ENCODE measurements at places on chromosomes 13 and 19.
A peak's percentile ranks its signal among the peaks of the same experiment; 100 is the strongest.

GRCh38 chr13:53342623-53343360 lies 314.2 kb downstream of the OLFM4 start:
- DNase-seq = no peak

GRCh38 chr19:41449079-41449864 lies 6.3 kb downstream of the ERICH4 start:
- DNase-seq = peak; percentile 45

- no peak for DNase-seq
Measured at GRCh38 chr13:39881887-39882286, 226.4 kb downstream of the COG6 start.

DNA sequence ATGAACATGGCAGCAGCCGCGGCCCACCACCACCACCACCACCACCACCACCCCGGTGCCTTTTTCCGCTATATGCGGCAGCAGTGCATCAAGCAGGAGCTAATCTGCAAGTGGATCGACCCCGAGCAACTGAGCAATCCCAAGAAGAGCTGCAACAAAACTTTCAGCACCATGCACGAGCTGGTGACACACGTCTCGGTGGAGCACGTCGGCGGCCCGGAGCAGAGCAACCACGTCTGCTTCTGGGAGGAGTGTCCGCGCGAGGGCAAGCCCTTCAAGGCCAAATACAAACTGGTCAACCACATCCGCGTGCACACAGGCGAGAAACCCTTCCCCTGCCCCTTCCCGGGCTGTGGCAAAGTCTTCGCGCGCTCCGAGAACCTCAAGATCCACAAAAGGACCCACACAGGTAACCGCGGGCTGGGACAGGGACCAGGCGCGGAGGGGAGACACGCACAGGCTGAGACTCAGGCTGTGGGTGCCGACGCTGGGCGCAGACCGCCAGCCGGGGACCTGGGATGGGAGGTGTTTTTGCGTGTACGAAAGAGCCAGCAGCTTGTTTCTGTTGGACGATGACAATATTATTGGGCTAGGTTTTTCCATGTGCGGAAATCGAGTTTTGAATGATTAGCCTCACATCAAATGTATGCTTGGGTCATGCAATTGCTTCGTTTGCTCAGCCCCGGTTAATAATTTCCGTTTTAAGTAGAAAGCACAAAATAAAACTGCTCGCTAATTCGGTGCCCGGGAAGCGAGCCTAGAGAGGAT lies 1.3 kb downstream of the ZIC2 start:
- no peak for DNase-seq

DNA sequence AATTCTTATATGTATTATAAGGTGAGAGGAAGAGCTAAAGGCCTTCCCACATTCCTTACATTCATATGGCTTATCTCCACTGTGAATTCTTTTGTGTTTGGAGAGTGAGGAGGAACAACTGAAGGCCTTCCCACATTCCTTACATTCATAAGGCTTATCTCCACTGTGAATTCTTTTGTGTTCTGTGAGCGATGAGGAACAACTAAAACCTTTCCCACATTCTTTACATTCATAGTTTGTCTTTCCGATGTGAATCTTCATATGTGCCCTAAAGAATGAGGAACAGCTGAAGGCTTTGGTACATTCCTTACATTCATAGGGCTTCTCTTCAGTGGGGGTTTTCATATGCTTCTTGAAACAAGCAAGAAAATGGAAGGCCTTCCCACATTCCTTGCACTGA lies 13.3 kb downstream of the ZNF699 start:
- DNase-seq = no peak

DNA sequence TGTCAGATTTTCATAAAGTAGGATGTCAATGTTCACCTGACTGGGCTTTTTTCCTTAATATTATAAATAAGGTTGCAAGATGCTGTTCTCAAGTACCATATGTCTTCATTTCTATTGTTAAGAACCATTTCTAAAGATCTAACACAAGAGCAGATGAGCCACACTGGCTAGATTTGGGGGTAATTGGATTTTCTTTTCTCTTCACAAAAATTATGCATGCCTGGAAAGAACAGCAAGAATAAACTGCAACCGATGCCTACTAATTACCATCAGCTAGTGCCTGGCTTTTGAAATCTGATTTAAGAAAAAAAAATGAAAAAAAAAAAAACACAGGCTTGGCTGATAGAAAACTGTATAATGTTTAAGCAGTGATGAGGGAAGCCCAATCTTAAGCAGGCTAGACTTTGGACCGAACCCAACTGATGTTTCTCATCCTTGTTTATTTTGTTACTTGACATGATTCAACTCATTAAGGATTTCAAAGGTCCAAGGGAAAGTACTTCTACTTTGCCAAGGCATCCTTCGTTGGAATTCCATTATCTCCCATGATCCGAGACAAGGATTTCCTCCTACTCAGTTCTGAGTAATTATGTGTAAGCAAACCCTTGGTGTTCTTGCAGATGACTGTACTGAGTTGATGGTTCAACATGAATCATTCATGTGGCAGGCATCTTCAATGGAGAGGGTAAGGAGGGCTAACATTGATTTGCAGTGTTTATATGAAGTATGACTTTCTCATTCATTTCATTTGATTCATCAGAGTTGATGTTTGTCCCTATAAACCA lies 300.5 kb downstream of the SPRY2 start:
- no peak for DNase-seq

- DNase-seq = peak; percentile 54
Measured at GRCh38 chr19:5961969-5962945, 15.7 kb downstream of the RANBP3 start.

DNA sequence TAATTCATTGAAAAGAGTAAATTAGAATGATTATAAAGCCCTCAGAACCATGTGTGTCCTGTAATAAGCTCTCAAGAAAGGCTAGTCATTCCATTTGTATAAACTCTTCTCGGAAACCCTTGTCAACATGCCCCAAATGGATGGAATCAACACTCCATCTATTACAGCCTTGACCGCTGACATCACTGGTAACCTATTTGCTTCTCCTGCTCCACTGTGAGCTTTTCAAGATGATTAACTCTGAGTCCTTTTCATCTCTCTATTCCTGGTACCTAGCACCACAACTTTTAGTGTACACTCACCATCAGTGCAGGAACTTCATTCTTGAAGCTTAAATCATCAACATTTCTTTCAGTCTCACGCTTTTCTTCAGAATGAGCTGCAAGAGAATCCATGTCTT lies 612.0 kb downstream of the DCT start:
- DNase-seq = no peak

DNA sequence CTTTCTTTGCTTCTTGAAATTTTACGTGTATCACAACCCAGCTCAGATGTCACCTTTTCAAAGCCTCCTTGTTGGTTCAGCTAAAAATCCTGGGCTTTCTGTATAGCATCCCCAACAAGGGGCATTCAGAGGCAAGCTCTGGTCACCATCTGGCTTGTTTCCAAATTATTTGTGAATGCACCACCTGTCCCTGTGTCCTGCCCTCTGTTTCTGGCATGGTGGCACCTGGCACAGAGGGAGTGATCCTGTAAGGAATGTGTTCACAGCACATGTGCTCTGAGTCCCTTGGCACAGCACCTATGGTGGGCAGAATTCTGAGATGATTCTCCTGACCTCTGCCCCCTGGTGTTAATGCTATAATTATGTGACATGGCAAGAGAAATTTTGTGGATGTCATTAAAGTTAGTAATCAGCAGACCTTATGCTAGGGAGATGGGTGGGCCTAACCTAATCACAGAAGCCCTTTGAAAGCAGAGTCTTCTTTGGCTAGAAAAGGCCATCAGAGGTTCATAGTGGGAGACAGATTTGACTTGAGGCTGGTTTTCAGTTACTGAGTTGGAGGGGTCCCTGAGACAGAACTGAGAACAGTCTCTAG lies 76.3 kb downstream of the ZNF429 start:
- DNase-seq = no peak

- DNase-seq = no peak
Measured at GRCh38 chr13:101949681-101950080, 452.2 kb downstream of the FGF14 start.

DNA sequence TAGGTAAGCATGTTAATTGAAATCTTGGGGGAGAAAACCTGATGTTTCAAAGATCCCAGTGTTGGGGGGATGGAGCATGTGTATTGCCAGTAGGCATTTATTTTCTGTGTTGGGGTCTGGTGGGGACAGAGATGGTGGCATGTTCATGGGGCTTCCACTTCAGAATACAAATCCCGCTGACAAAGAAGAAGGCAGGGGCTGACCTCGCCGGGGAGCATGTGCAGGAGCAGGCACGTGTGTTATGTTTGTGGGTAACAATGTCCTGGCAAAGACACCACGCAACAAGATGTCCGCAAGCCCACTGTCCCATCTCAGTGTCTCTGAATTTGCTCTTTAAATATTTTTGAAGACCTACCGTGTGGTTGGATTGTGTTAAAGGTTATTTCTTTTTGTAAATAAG lies 164.5 kb downstream of the TEX29 start:
- DNase-seq = no peak

- DNase-seq = no peak
Measured at GRCh38 chr13:56187331-56187730, 953.4 kb upstream of the PRR20A start.

GRCh38 chr13:64480211-64480610 lies 2749.9 kb downstream of the PCDH9 start:
- no peak for DNase-seq

- no peak for DNase-seq
Measured at GRCh38 chr13:27964741-27965323, 4.3 kb downstream of the CDX2 start.

- DNase-seq = peak; percentile 6
Measured at GRCh38 chr19:6161271-6161850, 25.9 kb downstream of the ACSBG2 start.

- DNase-seq = no peak
Measured at GRCh38 chr13:53068585-53069520, 40.2 kb downstream of the OLFM4 start.

- DNase-seq = no peak
Measured at GRCh38 chr19:47158367-47158791, 27.7 kb downstream of the SAE1 start.

- DNase-seq = no peak
Measured at GRCh38 chr19:46732966-46733689, 12.7 kb upstream of the FKRP start.

GRCh38 chr13:30145709-30146367 lies 161.5 kb downstream of the KATNAL1 start:
- DNase-seq = no peak

GRCh38 chr19:48664476-48664875 lies 8.3 kb downstream of the NTN5 start:
- no peak for DNase-seq

GRCh38 chr13:32491028-32491427 lies 47.6 kb downstream of the N4BP2L2 start:
- no peak for DNase-seq

DNA sequence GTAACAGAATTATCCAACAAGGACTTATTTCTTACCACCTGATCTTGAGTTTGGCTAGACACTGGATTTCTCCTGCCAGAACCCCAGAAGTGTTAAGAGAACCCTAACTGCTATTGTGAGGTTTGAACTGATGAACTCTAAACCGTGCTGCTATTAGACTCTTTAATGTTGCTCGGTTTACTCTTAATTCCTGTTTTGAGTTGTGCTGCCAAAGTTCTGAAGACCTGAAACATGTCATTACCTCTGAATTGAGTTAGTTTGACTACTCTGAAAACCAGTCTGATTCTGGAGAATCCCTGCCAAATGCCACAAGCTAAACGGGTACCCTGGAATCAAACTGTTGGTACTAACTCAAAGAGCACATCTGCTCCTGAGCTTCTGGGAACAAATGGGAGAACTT lies 215.5 kb downstream of the KLF12 start:
- DNase-seq = no peak

DNA sequence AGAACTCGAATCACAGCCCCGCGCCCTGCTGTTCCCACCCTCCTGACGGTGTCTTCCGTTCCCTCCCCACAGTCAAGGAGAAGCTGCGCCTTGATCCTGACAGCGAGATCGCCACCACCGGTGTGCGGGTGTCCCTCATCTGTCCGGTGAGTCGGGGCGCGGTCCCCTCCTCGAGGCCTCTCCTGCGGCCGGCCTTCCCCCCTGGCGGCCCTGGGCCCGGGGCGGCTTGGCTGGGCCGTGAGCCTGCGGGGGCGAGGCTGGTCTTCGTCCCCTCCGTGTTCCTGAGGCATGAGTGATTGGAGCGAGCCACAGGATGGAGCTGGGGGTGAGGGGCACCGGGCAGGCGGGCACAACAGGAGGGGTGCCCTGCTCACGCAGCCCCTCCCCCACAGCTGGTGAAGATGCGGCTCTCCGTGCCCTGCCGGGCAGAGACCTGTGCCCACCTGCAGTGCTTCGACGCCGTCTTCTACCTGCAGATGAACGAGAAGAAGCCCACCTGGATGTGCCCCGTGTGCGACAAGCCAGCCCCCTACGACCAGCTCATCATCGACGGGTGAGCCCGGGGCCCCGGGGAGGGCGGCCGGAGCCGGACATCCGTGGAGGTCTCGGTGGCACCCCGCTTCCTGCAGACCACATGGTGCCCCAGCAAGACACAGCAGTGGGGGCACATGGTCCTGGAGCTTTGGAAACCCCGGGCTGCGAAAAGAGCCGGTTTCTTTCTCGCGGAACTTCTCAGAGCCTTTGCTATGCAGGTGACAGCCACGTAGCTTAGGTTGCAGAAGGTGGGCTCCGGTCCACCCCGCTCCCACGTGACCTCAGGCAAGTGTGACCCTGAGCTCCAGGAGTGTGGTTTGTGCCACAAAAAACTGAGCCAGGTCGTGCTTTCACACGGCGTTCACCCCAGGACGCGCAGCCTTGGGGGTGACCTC lies 25.8 kb downstream of the PIAS4 start:
- no peak for DNase-seq

DNA sequence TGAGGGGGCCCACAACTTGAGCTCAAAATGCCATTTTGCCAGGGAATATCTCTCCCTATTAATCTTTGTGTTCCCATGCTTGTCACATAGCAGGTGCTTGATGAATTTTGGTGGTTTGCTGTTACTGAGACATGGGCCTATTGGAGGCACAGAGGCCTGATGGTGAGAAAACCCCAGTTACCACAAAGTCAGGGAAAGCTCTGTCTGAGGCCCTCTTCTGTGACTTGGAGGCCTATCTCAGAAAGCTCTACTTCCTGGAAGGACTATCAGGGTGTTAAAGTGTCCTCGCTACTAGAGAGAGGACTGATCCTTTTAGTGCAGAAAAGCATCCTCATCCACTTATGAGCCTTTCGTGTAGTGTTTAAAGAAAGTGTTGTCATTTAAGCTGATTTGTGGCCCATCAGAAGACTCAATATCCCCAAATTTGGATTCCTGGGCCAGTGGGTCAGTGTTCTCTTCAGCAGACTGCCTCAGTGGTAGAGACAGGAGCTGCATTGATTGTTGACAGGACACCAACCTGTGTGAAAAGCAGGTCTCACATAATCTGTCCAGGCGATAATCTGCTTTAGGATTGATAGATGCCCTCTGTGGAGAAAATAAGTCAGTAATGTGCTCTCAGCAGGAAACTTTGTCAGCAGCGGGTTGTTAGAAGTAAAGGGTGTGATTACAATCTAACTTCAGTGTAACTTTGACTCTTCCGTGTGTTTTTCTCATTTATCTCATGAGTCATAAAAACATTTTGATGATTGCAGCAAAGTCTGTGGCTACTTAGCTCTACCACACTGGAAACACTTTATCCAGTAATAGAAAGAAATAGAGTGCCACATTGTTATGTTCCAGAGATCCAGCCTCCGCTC lies 121.0 kb downstream of the AKAP11 start:
- DNase-seq = no peak

Measured in stimulated activated CD4-positive, alpha-beta T cell treated with anti-CD3 and anti-CD28 coated beads, Interleukin-1b, Interleukin-23, amount 100 ng/mL, for 1 hour (primary cell).